CD4-positive, alpha-beta T cell treated with Interleukin-15 for 4 hours (primary cell): ENCODE measurements at places on chromosomes 7 and 10.
A peak's percentile ranks its signal among the peaks of the same experiment; 100 is the strongest.

- no peak for DNase-seq
Measured at GRCh38 chr10:19892677-19893076, 76.4 kb downstream of the PLXDC2 start.

DNA sequence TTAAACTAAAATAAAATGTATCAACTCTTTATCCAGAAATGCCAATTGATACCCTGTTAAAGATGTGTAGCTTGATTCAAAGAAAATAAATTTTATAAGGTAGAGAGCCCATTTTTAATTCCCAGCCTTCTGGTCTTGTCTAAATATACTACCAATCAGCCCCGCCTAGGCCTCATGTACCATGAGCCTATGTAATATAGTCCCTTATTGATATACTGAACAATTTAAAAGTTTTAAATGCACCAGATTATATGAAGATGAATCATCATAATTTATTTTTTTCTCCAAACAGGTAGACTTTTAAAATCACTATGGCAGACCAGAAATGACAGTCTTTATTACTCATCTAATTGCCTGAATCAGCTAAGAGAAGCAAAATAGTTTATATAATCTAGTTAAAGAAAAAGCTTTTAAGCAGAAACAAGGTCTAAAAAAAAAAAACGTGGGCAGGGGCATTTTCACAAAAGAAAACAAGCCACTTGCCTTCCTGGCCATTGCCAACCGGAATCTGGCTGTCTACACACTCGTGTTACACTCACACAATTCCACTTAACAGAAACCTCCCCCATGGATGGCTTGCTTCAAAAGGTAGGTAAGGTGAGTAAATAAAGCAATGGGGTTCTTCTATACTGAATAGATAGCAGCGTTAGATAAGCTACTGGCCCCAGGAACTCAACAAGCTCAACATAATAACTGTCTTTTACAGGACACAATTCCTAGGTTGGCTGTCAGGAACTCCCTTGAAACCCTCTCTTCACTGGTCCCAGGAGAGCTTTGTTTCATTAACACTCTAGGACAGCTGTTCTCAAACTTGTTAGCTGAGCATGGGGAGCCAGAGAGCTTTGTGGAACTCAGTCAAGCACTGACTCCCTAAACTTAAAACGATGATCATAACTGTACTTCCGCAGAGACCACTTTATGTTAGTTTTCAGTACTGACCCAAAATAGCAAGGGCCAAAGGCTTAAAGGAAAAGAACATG is 37.2 kb downstream of the RAPGEF5 start:
- DNase-seq, result no peak

- no peak for DNase-seq
Measured at GRCh38 chr7:126856691-126857291, 395.9 kb downstream of the GRM8 start.

GRCh38 chr7:101538596-101539459 is 90.3 kb downstream of the MYL10 start:
- peak; percentile 32 for DNase-seq

DNA sequence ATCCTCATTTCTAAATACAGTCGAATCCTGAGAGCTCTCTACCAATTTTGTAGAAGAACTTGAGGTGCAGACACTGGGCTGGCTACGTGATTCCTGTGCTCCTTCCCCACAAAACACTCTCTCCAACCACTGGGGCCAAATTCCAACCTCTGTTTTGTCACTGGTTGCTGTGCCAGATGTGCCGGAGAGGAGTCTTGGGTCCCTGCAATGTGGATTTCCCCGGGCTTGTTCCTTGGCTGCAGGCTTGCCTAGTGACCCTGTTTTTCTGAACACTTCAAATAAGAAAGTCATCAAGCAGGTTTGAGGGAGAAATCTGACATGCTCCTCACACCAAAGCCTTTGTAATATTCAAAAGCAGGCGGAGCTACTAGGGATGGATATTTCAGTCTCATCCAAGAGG is 44.4 kb upstream of the AGBL3 start:
- no peak for DNase-seq

DNA sequence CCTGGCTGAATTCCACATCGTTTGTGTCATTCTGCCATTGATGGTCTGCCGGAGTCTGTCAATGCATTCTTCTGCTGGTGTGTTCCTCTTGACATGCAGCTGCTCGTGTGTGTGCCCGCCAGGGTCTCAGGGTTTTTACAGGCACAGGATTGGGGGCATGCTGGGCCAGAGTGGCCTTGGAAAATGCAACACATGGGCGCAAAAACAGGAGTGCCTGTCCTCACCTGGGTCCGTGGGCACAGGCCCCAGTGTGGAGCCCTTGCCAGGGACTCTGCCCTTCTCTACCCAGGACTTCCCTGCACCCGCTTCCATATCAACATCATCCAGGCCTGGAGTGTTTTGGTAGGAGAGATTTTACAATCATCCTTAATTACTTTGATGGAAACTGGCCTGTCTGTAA is 340.7 kb downstream of the KIF20B start:
- no peak for DNase-seq
